ENCODE measurements at places on chromosomes 13 and 19. TPM values are rescaled to one million over a fixed set of nuclear protein-coding genes. Genes with fewer than 3 reads are reported as not detected.
A peak's percentile ranks its signal among the peaks of the same experiment; 100 is the strongest.

Gene ZNF415
- polyA plus RNA-seq = 1.8 TPM

DNA sequence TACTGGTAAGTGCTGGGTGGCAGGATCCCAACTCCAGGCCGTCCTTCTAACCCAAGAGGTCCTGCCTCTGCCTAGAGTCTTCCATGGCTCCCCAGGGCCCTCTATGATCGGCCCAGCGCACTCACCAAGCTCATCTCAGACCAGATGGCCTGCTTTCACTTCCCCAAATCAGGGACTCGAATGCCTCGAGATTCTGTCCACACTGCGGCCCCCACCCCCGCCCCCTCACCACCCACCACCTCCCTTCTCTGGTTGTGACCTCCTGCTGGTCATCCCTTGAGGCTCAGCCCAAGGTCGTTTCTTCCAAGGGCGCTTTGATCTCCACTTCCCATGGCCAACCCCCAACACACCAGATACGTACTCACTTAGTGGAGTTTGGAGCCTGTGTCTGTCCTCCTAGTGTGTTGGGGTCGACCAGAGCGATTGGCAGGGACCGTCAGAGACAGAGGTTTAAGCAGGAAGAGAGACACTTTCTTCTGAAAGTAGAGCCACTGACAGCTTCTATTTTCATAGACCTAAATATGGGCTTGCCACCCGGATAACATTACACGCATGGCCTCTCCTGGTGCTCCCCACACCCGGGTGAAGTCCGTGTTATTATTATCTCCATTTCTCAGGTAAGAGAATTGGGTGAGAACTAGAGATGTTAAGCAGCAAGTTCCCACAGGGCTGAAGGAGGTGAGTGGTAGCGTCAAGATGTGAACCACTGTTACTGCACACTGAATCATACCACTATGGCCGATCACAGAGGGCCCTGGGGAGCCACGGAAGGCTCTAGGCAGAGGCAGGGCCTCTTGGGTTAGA is at the start of gene FCER2:
FCER2 (minus strand) TSS at position 478 of the 804 bp plus-strand sequence. CDS start 2,371 bp downstream, outside the sequence.
- no peaks in the 10 kb centered on the region for H3K36me3 ChIP-seq
- H3K27me3 ChIP-seq = no peaks in the 10 kb centered on the region
- no peak within 1 kb of the TSS for H3K4me3 ChIP-seq
- DNase-seq = no peak

Gene VMAC
- polyA plus RNA-seq = 6.3 TPM

Gene ZFR2
- 3.9 TPM for polyA plus RNA-seq

- no peaks in the 10 kb centered on the region for H3K36me3 ChIP-seq
- H3K4me1 ChIP-seq = no peaks in the 10 kb centered on the region
- H3K4me3 ChIP-seq = no peak overlapping the region
- DNase-seq = no peak
- H3K27me3 ChIP-seq = no peaks in the 10 kb centered on the region
Measured at GRCh38 chr13:45587897-45588296, 27.6 kb downstream of the ERICH6B start.

DNA sequence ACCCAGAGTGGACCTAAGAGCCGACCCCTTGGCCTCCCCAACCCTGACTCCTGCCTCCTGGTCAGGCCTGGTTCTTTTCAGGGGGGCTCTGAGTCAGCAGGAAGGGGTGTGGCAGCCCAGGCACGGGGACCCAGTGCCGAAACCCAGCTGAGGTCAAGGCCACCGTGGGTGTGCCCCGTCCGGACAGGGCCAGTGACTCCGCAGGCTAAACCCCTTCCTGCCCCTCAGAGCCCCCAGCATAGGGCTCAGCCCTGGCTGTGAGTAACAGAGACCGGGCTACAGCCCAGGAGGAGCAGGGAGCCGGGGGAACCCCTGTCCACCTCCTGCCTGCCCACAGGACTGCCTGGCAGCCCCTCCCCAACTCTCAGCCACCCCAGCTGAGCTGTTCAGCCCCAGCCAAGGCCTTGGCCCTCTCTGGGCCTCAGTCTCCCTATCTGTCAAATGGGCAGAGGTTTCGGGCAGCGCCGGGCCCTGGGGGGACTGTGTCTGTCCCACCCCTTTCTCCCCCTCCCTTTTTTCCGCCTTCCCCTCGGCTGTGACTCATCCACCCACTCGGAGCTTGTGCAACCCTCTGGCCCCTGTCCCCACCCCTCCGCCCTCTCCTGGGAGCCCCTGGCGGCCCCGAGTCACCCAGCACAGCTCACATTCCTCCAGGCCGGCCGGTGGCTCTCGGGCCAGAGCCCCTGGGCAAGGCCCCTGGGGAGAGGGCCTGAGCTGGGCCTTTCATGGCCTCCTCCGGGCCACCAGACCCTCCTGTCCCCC is 8.6 kb downstream of the ZBTB7A start:
- peak overlapping the region; percentile 64 for H3K27ac ChIP-seq
- no peaks in the 10 kb centered on the region for H3K27me3 ChIP-seq
- H3K4me3 ChIP-seq = no peak overlapping the region

DNA sequence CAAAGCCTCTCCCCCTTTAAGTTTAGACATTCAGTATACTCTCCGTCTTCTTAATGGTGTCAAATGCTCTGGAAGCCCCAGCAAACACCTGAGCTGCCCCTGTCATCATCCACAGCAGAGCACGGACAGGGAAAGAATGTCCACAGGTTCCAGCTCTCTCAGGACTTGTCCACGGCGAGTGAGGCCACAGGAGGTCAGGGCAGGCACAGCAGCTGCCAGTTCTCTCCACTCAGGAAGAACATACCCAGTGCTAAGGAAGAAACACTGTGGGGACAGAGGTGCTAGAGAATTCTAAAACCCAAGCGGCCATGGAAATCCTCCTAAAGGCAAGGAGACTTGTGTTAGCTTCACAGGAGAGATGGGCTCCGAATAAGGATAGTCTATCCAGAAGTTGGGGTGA is 132.0 kb upstream of the SERP2 start:
- no peaks in the 10 kb centered on the region for H3K4me1 ChIP-seq
- H3K27ac ChIP-seq = no peak overlapping the region
- no peak overlapping the region for H3K4me3 ChIP-seq

DNA sequence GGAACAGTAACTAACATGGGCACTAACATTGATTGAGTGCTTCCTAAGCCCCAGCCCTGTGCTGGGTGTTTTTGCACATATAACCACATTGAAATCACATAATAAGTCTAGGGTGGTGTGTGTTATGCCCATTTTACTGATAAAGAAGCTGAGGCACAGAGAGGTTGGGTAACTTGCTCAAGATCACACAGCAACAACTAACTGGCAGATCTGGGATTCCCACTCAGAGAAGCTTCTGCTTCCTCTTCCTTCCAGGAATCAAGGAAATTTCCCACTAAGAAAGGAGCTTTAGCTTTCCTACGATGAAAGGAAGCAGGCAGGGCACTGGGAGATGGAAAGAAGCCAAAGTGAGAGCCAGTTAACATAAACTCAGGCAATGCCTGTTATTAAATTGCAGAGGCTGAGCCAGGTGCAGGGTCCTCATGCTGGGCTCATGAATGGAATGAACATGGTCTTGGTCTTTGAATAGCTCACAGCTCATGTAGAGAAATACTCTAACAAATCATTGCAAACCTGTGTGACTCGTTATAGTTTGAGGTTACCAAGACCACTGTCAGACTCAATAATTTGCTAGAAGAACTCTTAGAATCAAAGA is 10.1 kb downstream of the SSC5D start:
- H3K27ac ChIP-seq = no peak overlapping the region
- no peaks in the 10 kb centered on the region for H3K27me3 ChIP-seq
- peaks cover 1% of the 10 kb centered on the region for H3K4me1 ChIP-seq
- H3K36me3 ChIP-seq = no peaks in the 10 kb centered on the region
- DNase-seq = no peak

DNA sequence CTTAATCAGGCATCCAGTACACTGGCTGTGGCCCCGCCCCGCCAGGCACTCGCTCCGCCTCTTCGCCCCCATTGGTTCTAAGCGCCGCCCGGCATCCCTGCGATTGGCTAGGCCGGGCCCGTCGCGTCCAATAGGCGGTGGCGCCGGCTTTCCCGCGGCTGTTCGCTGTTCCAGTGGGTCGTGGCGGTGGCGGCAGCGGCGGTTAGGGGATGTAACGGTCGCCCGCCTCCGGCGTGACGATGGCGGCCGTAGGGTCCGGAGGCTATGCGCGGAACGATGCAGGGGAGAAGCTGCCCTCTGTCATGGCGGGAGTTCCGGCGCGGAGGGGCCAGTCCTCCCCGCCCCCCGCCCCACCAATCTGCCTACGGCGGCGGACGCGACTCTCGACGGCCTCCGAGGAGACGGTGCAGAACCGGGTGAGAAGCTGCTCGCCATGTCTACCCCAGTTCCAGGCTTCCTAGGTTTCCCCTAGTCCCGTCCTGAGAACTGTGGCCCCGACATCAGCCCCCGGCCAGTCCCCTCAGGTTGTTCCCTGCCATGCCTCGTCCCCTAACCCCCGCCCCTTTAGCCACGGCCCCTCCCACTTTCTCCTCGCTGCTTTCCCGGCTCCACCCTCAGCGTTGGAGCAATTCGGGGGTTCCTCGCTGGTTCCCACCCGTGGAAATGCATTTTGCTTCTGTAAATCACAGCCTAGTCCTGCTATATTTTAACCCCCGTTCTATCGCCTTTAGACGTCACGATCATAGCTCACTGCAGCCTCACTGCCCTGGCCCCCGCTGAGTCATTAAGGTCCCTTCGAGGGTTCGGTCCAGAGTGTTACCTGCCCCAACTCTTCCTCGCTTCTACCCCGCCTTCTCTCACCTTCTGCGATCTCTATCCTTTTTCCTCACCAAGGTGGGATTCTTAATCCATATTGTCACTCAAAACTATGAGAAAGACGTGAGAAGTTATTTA is at the start of gene WDR62:
WDR62 (plus strand) TSS at position 165 of the 954 bp plus-strand sequence; CDS start at position 240, 75 bp downstream.
- H3K27me3 ChIP-seq = no peaks in the 10 kb centered on the region
- H3K4me1 ChIP-seq = peaks cover 11% of the 10 kb centered on the region
- peak within 1 kb of the TSS; percentile 78 for H3K27ac ChIP-seq
- DNase-seq = peak; percentile 64
- peak within 1 kb of the TSS; percentile 93 for H3K4me3 ChIP-seq

GRCh38 chr19:5615756-5616327 is 6.7 kb downstream of the SAFB2 start:
- no peak overlapping the region for H3K27ac ChIP-seq
- H3K36me3 ChIP-seq = peaks cover 79% of the 10 kb centered on the region
- H3K27me3 ChIP-seq = no peaks in the 10 kb centered on the region
- no peak for DNase-seq
- H3K4me3 ChIP-seq = no peak overlapping the region

DNA sequence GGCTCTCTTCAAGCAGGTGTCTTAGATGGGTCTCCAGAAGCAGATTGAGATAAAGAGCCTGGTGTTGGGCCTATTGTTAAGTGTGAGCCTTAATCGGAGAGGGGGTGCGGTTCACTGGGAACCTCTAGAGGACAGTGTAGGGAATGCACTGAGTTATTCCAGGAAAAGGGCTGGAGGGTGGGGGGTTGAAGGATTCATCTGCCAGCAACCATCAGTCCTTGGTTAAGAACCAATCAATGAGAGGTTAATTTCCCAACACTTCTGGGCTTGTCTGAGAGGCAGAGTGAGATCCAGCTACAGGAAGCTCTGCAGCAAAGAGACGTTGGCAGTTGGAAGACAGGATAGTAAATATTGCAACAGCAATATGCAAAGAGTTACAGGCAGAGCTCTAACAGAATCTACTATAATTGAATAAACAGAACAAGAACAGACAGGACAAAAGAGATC is 28.7 kb downstream of the CYP4F2 start:
- H3K27ac ChIP-seq = no peak overlapping the region
- peak; percentile 26 for DNase-seq

GRCh38 chr19:9878511-9879196 is 43.5 kb downstream of the PIN1 start:
- no peak overlapping the region for H3K4me3 ChIP-seq
- H3K27ac ChIP-seq = no peak overlapping the region
- H3K27me3 ChIP-seq = no peaks in the 10 kb centered on the region
- no peak for DNase-seq
- no peaks in the 10 kb centered on the region for H3K4me1 ChIP-seq

Gene RNF225
- polyA plus RNA-seq = not detected

GRCh38 chr13:20833900-20834679 is 60.3 kb upstream of the EEF1AKMT1 start:
- no peak for DNase-seq
- no peaks in the 10 kb centered on the region for H3K36me3 ChIP-seq
- H3K4me3 ChIP-seq = no peak overlapping the region
- H3K27ac ChIP-seq = no peak overlapping the region
- H3K27me3 ChIP-seq = no peaks in the 10 kb centered on the region

- no peak overlapping the region for H3K27ac ChIP-seq
- no peaks in the 10 kb centered on the region for H3K27me3 ChIP-seq
- no peaks in the 10 kb centered on the region for H3K36me3 ChIP-seq
Measured at GRCh38 chr13:32036126-32036695, 4.6 kb downstream of the FRY start.

Gene VRK3
- polyA plus RNA-seq = 106 TPM

- no peaks in the 10 kb centered on the region for H3K27me3 ChIP-seq
- peaks cover 5% of the 10 kb centered on the region for H3K4me1 ChIP-seq
- no peak for DNase-seq
- H3K36me3 ChIP-seq = no peaks in the 10 kb centered on the region
Measured at GRCh38 chr13:22189176-22190048, 518.5 kb downstream of the FGF9 start.

DNA sequence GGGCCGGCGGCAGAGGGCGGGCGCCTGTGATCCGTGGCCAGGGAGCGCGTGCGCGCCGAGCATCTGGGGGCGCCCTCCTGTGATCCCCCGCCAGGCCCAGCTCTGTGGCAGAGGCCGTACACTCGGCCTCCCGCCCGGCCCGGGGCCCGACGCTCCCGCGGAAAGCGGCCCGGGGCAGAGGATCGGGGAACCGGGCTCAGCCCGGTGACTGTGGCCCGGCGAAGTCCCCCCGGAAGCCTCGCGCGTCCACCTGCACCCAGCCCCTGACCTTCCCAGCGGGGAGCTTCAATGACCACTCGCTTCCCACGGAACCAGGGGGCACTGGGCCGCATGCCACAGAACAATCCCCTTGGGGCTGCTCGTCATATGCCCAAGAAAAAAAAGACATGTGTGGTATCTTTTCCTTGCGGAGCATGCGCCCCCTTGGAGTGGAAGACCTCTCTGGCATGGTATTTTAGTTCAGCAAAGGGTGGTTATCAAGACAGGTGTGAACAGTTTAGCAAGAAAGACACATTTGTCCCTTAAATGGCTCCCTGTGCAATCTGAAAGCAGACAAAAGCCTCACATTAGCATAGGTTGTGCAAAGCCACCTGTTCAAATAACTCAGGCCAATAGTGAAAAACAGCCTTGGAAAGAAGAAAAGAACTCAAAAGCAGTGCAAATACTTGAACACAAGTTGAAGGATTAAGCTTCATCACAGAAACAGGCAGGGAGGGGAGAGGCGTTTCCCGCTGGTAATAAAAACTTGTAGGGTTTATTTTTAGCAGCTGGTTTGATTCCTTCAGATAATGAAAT is 290.9 kb upstream of the SOX21 start:
- no peaks in the 10 kb centered on the region for H3K27me3 ChIP-seq
- no peaks in the 10 kb centered on the region for H3K36me3 ChIP-seq
- no peak overlapping the region for H3K27ac ChIP-seq
- no peak for DNase-seq
- no peak overlapping the region for H3K4me3 ChIP-seq

Gene MIPEP
- 15.2 TPM for polyA plus RNA-seq

GRCh38 chr19:803099-803561 is 5.9 kb downstream of the PTBP1 start:
- H3K27me3 ChIP-seq = no peaks in the 10 kb centered on the region
- peaks cover 54% of the 10 kb centered on the region for H3K4me1 ChIP-seq
- DNase-seq = no peak
- peaks cover 45% of the 10 kb centered on the region for H3K36me3 ChIP-seq

Gene ELANE
- not detected for polyA plus RNA-seq

Data from CD4-positive, alpha-beta memory T cell (primary cell).